ENCODE measurements at places on chromosomes 4 and X.
A peak's percentile ranks its signal among the peaks of the same experiment; 100 is the strongest.

DNA sequence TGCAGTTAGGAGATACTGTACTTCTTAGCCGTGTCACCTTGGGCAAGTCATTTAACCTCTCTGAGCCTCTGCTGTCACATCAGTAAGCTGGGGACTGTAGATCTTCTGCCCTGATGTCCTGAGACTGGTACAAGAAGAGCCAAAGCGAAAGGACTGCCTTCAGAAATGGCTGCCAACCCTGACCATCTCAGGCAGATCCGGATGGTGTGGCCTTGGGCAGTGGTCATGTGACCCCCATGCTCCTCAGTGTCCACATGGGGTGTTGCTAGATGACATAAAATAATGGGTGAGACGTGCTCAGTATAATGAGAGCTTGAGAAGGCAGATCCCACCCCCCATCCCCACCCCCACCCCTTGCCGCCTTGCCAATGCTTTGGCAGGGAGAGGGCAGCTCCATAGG is 60.4 kb upstream of the MTM1 start:
- DNase-seq, result no peak

DNA sequence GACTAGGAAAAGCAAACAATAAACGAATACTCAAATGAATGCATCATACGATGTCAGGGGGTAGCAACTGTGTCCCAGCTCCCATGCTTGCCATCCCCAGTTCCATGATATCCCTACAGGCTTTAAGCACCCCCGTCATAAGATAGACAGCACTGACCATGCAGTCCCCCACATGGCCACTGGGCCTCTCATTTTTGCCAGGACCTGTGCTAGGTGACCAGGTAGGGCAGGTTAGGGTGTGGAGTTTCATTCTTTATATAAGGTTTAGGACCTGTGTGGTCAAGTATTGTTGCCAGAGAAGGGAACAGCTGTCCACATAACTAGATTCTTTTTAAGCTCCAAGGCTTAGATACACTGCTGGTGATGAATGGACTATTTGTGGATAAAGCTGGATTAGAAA is 9.7 kb downstream of the PPEF2 start:
- no peak for DNase-seq

- no peak for DNase-seq
Measured at GRCh38 chrX:72351606-72352334, 46.1 kb upstream of the CITED1 start.

DNA sequence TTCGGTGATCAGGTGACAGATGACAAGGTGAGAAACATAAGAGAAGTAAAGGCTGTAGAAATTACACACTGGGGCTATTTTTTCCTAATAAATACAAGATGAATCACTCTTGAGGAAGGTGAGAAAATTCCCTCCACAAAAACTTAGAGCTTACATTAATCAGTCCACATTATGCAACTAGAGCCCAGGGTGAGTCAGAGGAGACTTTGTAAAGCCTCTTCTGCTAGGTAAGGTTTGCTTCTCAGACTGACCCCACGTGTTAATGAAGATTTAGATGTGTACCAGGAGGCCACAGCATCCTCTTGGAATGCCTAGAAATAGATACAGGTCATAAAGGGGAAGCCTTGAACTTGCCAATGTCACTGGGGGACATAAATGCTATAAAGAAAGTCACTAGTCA is 396.0 kb upstream of the SMIM31 start:
- DNase-seq, result no peak

GRCh38 chr4:126582737-126583136 is 1050.0 kb upstream of the INTU start:
- no peak for DNase-seq

- DNase-seq, result no peak
Measured at GRCh38 chr4:29082684-29083083, 1637.5 kb upstream of the PCDH7 start.

DNA sequence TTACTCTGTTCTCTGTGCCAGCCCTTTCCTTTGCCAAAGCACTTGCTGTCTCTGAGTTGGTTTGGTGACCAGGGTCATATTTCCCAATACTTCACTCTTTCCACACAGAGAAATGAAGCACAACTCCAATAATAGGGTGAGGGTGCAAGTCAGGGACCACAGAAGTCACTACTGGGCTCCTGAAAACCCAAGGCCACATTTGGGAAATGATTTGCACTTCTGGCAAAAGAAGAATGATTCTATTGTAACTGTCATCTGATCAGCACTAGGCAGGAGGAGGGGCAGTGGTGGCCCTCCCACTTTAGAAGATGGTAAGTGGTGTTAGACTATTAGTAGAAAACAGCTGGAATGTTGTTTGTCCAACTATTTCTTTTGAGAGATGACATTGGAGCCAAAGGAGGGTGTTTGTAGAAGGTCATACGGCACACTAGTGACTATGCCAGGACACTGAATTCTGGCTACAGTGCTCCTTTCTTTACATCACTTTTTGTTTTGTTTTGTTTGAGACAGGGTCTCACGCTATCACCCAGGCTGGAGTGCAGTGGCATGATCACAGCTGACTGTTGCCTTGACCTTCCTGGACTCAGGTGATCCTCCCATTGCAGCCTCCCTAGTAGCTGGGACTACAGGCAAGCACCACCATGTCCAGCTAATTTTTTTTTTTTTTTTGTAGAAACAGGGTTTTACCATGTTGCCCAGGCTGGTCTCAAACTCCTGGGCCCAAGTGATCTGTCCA is 10.8 kb upstream of the HADH start:
- DNase-seq, result no peak

DNA sequence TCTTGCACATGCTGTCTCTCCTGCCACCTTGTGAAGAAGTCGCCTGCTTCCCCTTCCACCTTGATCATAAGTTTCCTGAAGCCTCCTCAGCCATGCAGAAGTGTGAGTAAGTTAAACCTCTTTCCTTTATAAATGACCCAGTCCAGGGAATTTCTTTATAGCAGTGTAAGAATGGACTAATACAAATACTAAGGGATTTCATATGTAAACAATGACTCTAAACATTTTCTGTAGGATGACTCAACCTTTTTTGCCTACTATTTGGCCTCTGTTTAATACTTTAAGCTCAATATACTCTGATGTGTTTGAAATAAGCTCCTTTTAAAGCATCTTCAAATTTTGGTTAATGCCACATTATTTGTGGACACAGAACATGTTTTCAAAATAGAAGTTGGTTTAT is 813.5 kb upstream of the SLIT2 start:
- no peak for DNase-seq

DNA sequence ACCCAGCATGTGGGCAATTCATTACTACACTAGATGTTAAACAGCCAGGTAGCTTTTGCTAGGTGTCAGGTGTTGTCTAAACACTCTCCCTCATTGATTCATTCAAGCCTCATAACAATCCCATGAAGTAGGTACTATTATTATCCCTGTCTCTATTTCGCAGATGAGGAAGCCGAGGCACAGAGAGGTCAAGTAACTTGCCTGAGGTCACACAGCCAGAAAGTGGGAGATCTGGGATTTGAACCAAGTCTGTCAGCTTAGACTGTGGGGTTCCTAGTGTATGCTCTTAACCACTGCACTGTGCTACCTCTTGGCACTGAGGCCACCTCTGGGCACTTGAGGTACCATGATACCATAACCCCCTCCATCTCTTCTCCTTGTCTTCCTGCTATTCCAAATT is 17.4 kb upstream of the XPNPEP2 start:
- no peak for DNase-seq

DNA sequence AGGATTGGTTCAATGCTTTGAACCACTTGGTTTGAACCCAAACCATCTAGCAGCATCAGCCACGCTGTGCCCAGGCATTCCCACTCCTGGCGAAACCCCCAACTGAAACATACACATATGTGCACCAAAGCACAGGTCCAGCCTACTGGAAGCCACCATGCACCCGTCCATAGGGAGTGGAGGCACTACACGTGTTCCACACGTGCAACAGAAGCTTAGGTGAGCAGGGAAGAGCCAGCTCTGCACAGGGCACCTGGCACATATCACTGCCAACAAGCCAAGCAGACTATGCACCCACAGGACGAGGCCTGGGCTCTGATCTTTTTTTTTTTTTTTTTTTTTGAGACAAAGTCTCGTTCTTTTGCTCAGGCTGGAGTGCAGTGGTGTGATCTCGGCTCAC is 66.3 kb upstream of the GPR78 start:
- no peak for DNase-seq

GRCh38 chrX:110173192-110174175 is 144.4 kb downstream of the AMMECR1 start:
- no peak for DNase-seq

GRCh38 chr4:38189445-38189844 is 229.2 kb downstream of the PTTG2 start:
- peak; percentile 13 for DNase-seq

- DNase-seq, result no peak
Measured at GRCh38 chrX:13165266-13166189, 121.1 kb upstream of the FAM9C start.

GRCh38 chrX:124954402-124954801 is 365.3 kb upstream of the TEX13C start:
- no peak for DNase-seq

GRCh38 chr4:21885770-21886169 is 62.8 kb downstream of the KCNIP4 start:
- no peak for DNase-seq

GRCh38 chrX:129013574-129013973 is 509.7 kb downstream of the SMARCA1 start:
- DNase-seq, result no peak

DNA sequence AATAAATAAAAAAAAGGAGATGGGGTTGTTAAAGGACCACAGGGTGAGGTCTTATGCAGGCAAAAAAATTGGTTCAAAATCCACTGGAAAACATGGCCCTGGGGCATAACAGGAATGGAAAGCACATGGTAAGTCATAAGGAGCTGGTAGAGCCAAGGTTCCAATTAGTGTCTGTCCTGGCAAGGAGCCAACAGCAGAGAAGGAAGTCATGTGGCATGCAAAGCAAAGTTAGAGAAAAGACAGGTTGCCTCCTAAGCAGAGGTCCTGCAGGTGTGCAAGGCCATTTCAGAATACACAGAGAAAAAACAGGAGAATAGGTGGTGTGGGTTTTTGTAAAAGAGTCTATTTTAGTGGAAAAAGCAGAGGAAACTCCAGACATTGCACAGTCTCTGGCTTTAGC is 1881.7 kb downstream of the ARAP2 start:
- DNase-seq, result no peak

DNA sequence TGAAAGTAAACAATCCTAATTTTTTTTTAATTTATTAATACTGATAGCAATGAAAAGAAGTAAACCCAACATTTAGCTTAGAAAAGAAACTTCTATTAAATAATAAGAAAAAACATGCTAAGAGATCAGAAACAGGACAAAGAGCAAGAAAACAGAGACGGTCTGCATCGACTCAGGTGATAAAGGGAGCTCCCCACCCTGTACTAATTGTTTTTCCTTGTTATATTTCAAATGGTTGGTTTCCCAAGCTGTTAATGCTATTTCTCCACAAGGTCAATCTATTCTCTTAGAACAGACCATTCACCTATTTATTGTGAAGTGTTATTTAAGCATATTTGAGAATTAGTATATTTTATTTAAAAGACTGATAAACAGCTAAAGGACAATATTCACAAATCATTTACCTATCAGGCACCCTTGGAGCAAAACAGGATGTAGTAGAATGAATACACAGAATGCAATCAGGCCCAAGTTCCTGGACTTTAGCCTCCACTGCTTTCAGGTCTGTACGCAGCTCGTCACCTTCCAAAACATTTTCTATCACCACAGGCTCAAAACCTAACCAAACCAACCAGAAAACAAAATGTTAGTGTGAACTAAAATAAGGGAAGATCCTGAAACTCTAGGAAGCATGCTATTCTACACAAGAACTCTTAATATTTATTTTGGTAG is 5.5 kb downstream of the SEPSECS start:
- no peak for DNase-seq

DNA sequence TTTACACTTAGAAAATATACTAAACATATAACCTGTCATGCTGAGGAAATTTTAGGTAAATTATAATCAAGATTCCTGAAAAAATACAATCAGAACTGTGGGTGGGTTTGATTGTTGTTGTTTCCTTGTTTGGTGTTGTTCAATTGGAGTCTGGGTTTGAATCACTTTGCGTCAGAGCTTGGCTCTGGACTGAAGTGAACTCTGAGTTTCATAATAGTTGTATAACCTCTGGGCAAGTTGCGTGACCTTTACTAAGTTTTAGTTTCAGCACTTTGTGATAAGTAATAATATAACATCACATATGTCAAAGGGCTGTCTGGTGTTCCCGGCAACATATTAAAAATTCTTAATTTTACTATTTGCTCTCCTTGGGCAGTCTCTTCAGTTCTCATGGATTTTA is 758.1 kb downstream of the RAPGEF2 start:
- no peak for DNase-seq

DNA sequence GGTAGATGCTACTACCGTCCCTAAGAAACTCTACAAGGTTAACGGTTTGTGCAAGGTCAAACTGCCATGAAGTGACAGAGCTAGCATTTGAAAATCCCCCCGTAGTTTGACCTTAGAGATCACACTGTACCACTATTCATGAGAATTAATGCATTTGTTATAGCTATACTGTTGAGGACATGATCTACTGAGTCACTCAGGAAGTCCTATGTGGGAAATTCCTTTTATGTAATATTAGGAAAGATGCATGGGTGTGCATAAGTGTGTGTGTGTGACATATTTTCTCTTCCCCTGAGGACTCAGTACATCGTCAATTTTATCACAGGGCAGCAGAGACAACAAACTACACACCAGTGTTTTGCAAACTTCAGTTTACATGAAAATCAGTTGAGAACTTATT is 141.1 kb downstream of the FBXW7 start:
- no peak for DNase-seq

DNA sequence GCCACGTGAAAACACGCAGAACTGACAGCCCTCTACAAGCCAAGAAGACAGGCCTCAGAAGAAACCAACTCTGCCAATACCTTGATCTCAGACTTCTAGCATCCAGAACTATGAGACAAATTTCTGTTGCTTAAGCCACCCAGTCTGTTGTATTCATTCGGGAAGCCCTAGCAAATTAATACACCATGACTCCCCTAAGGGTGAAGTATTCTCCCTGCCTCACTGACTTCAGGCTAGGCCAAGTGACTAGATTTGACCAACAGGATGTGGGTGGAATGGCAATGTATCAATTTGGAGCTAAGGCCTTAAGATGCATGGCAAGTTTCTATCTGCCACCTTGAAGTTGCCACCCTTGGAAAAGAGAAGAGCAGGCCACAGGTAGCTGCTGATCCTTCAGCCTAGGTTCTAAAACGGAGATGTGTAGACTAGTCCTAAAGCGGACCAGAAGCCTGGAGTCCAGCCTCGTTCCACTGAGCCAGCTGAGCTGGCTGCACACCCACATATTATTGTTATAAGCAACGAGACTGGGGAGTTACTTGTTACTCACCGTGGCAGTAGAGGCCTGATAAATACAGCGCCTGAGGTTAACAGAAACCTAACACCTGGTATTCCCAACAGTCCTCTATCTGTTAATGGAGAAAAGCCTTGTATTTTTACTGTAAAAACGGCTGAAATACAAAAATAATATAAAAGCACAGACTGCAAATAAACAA is 16.4 kb downstream of the SCARB2 start:
- DNase-seq, result no peak

GRCh38 chr4:74796631-74797030 is 2.3 kb upstream of the BTC start:
- no peak for DNase-seq

Data from stimulated activated CD8-positive, alpha-beta memory T cell treated with anti-CD3 and anti-CD28 coated beads, Interleukin-2, amount 100 ng/mL, for 48 hours (primary cell).